Left renal cortex interstitium (tissue), 4 donors: ENCODE measurements at places on chromosomes 5 and 9.

DNA sequence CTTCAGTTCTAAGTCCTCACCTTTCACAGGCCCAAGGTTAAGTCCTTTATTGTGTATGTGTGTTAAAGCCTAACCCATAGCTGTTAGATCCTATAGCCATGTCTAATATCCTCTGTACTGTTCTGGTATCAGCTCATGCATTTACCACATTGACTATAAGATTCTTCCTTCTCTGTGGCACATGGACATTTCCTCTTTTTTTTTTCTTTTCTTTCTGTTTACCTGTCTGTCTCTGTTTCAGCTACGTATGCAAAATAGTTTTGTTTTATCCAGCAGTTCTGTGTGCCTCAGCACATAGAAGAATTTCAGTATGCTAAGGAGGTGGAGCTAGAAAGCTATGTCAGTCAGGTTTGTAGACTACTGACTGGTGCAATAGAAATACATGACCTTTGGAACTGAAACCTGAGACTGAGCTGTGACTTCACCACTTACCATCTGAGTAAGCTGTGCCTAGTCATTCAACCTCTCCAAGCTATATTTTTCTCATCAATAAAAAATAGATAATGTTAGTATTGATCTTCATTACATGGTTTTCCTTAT, 155.6 kb upstream of the VLDLR start:
- no peak for DNase-seq

- DNase-seq, result no peak
These were observed 145.7 kb downstream of the CWC27 start for GRCh38 chr5:64914396-64914795.

DNA sequence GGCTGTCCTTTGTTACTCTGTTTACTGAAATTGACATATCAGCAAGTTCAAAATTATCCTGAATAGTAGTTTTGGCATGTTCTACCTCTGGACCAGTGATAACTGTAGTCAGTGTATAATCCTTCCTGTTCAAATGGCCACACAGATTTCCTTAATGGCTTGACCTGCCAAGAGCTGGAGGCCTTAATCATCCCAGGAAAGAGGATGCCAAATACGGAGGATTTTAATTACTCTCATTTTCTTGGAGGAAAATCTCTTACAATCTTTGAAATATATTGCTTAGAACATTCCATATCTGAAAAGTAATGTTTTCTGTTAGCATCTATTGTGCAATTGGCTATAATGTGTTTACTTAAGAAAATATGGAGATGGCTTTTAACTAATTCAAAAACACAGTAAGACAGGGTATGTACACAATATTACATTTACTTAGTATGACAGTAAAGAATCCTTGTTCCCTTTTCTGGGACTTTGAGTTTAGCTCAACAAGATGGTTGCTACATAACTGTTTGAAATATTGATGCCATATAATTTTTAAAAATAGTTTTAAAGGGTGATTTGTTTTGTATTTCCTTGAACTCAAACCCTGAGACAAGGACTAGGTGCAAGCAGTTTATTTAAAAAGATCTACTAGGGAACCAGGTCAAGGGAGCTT, 68.9 kb upstream of the SELENOP start:
- DNase-seq, result no peak

GRCh38 chr9:127816362-127816725, 13.7 kb downstream of the FPGS start:
- DNase-seq, result no peak

DNA sequence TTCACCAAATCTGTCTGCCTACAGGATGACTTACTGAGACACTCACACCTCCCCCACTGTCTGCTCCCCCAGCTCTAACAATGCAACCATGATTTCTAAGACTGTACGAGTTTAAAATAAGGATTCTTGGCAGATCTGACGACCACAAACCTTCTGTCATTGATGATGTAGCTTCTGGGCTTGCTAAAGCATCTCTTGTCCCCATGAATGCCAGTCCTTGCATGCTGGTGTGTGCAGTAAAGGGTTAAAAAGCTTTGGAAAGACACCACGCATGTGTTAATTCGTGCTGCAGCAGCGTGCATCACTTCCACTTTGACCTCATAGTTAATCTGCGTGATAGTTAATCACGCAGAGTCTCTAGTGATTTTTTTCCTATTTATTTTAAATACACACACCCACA, 411 bp upstream of the GABRG2 start:
- DNase-seq, result no peak

DNA sequence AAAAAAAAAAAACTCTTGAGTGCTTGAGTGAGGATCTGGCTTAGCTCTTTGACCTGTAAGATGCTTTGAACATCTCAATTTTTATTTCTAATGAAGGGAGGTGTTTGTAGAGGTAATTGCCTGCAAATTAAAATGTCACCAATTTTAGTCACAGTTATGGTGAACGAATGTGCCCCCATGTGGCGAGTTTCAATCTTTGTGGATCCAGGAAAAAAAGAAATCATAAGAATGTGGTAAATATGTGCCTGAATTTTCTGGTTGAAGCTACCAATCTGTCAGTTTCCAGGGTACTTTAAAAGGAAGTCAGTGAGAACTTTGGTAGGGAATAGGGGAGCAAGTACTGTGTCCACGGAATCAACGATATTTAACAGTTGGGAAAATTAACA, 1772.4 kb upstream of the CDH9 start:
- no peak for DNase-seq
